Liver (tissue), 10 donors: ENCODE measurements at places on chromosomes 13 and 19. TPM values are rescaled to one million over a fixed set of nuclear protein-coding genes. Genes with fewer than 3 reads are reported as not detected.

GRCh38 chr19:34808566-34808965, 35.6 kb upstream of the ZNF599 start:
- no peak for DNase-seq

DNA sequence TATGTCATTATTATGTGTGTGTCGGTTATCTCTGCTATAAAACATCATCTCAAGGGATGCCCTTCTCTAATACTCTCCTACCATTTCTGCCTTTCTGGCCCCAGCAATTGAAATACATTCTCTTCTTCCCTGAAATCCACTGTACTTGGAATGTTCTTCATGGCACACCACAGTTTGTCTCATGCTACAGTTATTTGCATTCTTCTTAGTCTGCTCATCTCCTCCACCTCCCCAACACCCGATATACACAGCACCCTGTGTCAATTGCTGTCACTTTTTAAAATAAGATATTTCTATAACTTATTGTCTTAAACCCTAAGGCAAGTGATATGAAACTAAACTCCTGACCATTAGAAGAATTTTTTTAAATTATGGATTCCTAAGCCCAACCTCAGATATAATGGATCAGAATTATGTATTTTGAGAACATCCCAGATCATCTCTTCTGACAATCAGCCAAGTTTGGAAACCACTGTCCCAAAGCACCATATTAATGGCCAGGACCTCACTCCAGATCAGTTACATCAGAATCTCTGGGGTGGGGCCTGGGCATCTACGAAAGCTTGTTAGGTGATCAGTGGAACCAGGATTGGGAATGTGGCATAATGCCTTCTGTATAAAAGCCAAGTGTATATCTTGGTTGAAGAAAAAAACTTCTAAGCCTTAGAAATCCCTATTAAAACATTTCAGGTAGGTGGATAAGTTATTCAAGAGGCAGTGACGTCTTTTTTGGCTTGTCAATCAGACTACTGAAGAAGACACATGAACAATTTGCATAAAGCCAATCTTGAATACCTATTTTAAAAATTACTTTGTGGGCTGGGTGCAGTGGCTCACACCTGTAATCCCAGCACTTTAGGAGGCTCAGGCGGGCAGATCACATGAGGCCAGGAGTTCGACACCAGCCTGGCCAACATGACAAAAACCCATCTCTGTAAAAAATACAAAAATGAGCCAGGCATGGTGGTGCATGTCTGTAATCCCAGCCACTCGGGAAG, 30.0 kb upstream of the KBTBD7 start:
- no peak for DNase-seq

- no peak for DNase-seq
These were observed 11.1 kb downstream of the LYL1 start for GRCh38 chr19:13091400-13092157.

The TNFSF13B gene
- polyA plus RNA-seq = 3.4 TPM

GRCh38 chr13:40706439-40706838, 40.0 kb upstream of the FOXO1 start:
- no peak for DNase-seq

DNA sequence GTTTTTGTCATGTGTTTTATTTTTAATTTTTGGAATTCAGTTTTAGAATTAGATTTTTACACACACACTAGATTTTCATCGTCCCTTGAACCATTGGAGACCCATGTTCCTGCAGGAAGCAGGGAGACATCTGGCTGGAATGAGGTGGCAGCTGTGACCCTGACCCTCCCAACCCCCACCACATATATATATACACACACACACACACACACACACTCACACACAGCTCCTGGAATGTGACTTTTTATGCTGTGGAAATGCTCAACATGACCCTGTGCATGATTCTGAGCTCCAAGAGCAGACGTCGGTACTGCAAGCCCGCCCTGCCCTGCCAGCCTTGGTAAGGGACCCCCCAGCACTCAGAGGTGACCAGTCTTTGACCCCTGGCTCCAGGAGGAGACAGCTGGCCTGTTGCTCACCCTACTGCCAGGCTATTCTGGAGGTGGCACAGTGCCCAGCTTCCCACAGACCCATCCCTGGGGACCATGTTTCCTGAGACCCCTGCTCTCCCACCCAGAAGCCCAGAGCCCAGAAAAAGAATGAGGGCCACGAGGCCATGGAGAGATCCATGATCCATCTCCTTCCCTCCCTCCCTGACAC, 103.2 kb upstream of the VSTM2B start:
- DNase-seq = no peak

The IRGC gene
- polyA plus RNA-seq = not detected

DNA sequence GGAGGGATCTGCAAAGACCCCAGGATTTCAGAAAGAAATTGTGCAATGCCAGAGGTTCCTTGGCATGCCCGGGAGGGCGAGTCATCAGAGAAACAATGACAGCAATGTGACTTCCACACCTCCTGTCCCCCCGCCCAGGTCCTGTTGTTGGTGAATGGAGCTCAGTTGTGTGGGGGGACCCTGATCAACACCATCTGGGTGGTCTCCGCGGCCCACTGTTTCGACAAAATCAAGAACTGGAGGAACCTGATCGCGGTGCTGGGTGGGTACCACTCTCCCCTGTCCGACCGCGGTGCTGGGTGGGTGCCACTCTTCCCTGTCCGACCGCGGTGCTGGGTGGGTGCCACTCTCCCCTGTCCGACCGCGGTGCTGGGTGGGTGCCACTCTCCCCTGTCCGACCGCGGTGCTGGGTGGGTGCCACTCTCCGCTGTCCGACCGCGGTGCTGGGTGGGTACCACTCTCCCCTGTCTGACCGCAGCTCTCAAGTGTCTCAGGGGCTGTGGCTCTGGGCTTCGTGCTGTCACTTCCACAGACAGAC, 5.2 kb upstream of the F10 start:
- DNase-seq = no peak

- no peak for DNase-seq
These were observed at the start of gene LACC1 for GRCh38 chr13:43879755-43880181. LACC1 (plus strand) TSS chr13:43879904; CDS start chr13:43880986, 1,082 bp downstream.

DNA sequence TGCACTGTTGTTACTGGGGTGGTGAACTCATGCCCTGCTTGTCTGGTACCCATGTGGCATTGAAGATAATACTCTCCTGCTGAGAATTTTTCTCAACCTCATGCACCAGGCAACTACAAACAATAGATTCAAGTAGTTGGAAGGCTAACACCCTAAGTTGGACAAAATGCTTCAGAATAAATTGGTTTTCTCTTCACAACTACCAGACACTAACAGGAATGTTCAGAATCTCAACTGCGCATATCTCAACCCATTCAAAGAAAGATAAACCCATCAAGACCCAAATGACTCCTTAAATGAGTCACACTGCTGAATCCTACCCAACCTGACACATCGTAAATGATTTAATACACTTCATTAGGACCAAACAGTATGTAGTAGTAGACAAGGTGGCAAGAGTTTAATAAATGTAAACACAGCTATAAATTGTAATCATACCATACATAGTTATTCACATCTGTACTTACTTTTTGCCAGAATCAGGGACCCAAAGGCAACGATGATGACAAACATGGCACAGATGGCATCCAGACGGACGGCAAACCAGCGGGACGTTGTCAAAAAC, 227.4 kb downstream of the ABCC4 start:
- no peak for DNase-seq

DNA sequence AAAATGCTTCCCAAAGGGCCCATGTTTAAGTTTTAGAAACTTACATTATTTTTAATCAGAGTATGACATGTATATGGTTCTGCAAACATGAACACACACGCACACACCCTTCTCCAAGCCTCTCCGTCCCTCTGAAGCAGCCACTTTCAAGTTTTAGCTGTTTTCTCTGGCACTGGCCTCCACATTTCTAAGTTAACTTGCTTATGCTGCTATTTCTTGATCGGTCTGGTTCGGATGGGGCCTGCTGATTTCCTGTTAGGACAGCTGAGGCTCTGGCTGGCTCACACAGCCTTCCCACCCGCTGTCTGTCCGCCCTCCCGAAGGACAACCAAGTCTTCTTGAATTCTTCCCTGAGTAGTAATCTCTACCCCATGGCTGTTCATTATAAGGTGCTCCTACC, 4.4 kb downstream of the SPC24 start:
- DNase-seq = no peak

The PLA2G4C gene
- 5.9 TPM for polyA plus RNA-seq

DNA sequence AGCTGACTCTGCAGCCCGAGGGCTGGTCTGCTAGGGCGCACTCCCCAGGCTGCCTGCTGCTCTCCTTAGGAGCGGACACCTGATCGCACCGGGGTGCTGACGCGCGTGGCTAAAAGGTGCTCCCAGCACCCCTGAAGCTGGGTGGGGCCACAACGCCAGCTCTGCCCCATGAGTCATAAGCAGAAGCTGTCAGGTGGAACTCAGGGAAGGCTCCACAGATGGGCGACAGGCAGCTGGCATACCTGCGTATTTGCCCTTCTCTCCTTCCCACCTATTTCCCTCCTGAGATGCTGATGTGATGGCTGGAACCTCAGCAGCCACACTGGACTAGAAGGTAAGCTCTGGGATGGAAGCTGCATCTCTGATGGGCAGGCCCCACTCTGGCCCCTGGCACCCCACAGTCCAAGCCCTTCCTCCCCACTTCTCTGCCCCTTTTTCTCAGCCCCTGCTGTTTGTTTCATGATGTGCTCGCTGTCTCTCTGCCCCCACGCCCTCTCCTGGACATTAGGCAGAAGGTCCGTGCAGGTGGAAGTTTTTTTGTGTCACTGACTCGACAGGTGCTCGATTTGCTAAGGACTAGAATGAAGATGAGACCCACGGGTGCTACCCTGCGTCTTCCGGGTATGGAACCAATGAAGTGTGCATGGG, 30.3 kb upstream of the CACTIN start:
- DNase-seq = no peak

- no peak for DNase-seq
These were observed 44.5 kb downstream of the SCEL start for GRCh38 chr13:77579959-77580358.

DNA sequence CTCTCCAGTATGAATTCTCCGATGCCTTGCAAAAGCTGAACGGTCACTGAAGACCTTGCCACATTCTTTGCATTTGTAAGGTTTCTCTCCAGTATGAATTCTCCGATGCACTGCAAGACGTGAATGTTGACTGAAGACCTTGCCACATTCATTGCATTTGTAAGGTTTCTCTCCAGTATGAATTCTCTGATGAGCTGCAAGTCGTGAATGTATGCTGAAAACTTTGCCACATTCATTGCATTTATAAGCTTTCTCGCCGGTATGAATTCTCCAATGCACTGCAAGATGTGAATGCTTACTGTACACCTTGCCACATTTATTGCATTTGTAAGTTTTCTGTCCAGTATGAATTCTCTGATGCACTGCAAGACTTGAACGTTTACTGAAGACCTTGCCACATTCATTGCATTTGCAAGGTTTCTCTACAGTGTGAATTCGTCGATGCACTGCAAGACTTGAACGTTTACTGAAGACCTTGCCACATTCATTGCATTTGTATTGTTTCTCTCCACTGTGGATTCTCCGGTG, 20.0 kb upstream of the ZNF841 start:
- DNase-seq = no peak

DNA sequence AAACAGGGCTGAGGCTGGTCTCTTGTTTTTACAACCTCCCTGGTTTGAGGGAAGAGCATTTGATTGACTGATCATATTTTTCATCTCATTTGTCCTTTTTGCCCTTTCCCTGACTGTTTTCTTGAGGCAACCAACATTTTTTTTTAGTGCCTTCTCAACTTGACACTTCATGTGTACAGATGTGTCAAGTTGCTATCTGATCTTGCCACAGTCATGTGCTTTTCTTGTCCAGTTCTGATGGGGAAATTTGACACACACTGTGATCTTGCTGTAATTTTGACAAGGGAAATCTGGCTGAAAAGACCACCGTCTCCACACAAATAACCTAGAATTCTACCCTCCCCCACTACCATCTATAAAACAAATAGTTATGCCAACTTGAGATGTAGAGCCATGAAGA, 329.6 kb downstream of the KCTD12 start:
- DNase-seq = no peak

GRCh38 chr19:30073152-30074000, 131.3 kb downstream of the URI1 start:
- DNase-seq = no peak

The IFNL3 gene
- polyA plus RNA-seq = not detected

DNA sequence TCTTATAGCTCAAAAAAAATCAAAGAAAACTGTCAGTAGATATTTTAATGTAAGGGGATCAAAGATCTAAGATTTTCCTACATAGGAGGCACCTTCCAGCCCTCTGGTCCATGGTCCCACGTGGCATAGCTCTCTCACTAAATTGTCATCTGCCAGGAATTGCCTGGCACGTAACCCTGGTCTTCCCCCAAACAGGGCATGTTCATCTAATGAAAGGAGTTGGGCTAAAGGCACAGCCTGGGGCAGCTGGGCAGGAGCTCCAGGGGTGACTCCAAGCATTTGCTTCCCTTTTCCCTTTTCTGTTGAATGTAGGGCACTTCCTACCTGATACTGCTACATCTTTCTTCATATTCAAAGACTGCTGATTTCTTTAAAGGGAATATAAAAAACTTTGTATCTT, 148.7 kb downstream of the COL4A1 start:
- no peak for DNase-seq

GRCh38 chr13:85806553-85807175, 7.4 kb upstream of the SLITRK6 start:
- DNase-seq = no peak

DNA sequence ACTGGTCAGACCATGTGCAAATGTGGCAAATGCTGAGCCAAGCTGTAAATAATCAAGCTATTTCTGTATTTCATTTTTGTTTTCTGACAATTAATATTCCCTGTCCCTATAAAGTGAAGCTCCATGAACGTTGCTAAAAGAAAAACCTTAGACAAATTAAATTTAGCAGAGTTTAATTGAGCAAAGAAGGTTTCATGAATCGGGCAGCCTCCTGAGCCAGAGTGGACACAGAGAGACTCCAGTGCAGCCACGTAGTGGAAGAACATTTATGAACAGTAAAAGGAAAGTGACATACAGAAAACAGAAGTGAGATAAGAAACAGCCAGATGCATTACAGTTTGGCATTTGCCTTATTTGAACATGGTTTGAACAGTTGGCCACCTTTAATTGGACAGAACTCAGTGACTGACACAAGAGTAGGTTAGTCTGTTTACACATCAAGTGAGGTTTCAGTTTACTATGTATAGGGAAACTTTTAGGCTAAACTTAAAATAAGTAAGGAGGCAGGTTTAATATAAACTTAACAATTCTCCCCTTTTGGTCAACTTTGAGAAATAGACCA, 69.7 kb downstream of the UFM1 start:
- no peak for DNase-seq

The POU2F2 gene
- 0.86 TPM for polyA plus RNA-seq

GRCh38 chr19:2113439-2114211, 16.9 kb downstream of the IZUMO4 start:
- no peak for DNase-seq

- no peak for DNase-seq
These were observed 1034.7 kb downstream of the SLITRK1 start for GRCh38 chr13:82847595-82847994.

DNA sequence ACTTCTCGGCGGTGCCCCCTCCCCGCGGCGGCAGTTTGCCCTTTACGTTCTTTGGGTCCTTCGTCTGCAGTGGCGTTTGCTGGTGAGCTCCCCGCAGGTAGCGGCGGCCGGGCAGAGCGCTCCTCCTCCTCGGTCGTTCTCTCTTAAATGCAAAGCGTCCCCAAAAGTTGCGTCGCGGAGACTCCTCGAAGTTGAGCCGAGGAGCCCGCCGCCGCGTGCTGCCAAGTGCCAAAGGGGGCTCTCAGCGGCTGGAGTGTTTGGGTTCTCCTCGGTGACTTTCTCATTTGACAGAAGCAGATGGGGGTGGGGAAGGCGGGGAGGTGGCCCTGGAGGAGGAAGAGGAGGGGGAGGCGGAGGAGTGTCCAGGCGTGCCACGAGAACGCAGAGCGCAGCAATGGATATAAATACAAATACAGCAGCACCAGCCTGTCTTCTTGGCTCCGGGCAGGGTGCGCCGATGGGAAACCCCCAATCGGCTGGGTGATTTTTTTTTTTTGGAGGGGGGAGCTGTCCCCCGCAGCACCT, at the start of gene SOX21:
Gene SOX21, minus strand, starts transcription at position 259 of the 525 bp plus-strand sequence. CDS start 496 bp downstream, outside the sequence.
- no peak for DNase-seq

The IRS2 gene
- 7.1 TPM for polyA plus RNA-seq
